ENCODE measurements at places on chromosomes 5 and 9. TPM values are rescaled to one million over a fixed set of nuclear protein-coding genes. Genes with fewer than 3 reads are reported as not detected.
A peak's percentile ranks its signal among the peaks of the same experiment; 100 is the strongest.

Gene TNFSF8
- total RNA-seq, result 0.09 TPM

Gene CMYA5
- 0.31 TPM for total RNA-seq

Gene IL4
- not detected for total RNA-seq

Gene DND1
- 0.81 TPM for total RNA-seq

DNA sequence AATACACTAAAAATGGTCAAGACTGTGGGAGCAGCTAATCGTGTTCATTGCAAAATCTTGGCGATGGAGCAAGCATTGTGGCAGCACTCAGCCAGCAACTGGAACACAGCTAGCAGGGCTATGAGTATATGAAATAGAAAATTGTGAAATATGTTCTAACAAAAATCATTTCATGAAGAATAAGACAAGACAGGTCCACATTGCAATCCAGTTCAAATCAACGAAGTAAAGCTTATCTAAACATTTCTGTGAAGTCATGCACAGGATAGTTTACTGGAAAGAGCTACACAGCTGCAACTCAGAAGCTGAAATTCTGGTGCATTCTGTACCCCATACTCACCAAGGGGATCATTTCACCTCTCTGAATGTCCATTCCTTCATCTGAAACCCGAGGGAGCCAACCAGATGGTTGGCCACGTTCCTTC is 5.3 kb upstream of the NFIL3 start:
- no peak for DNase-seq

GRCh38 chr5:151285683-151286082 is 17.9 kb downstream of the SLC36A3 start:
- no peak for DNase-seq

DNA sequence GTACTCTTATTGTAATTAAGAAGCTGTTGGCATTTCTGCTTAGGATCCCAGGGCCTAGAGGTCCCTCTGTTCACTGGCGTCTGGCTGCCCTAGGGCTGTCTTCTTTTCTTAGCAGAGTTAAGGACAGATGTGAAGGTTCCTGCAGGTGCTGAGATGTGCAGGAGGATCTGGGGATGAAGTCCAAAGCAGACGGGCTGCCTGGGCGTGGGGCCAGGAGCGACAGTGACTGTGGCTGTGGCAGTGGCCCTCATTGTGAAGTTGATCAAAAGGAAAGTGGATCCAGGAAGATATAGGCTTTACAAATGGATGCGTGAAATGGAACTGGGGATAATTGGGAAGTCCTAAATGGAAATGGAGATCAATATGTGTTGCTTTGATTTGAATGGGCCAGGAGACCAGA is 19.1 kb upstream of the SH3PXD2B start:
- DNase-seq, result no peak

DNA sequence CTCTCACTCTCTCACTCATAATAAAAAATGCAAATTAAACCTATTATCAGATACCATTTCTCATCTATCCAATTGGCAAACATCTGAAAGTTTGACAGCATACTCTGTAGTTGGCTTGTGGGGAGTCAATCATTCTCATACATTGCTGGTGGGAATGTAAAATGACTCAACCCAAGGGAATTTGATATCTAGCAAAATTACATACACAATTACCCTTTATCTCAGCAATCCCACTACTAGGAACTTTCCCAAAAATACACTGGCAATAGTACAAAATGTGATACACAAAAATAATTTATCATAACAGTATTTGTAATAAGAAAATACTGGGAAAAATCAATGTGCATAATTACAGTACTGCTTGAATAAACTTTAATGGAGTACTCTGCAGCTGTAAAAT is 731.3 kb downstream of the DTWD2 start:
- DNase-seq, result no peak

GRCh38 chr5:38719403-38719802 is 126.4 kb upstream of the OSMR start:
- DNase-seq, result no peak

DNA sequence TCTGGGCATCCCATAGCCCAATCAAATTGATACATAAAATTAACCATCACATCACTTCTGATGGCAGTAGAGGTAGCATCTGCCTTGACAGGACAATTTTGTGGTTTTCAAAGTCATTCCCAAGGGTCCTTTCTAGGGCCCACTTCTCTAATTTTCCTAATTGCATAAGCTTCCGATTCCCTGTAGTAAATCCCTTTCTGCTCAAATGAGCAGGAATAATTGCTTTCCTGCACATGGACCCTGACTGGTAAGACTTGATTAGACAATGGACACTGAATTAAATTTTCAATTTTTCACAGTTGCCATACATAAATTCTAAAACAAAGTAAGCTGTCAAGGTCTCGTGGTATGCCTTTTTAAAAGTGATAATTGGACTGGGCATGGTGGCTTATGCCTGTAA is 22.0 kb upstream of the IL17B start:
- no peak for DNase-seq

DNA sequence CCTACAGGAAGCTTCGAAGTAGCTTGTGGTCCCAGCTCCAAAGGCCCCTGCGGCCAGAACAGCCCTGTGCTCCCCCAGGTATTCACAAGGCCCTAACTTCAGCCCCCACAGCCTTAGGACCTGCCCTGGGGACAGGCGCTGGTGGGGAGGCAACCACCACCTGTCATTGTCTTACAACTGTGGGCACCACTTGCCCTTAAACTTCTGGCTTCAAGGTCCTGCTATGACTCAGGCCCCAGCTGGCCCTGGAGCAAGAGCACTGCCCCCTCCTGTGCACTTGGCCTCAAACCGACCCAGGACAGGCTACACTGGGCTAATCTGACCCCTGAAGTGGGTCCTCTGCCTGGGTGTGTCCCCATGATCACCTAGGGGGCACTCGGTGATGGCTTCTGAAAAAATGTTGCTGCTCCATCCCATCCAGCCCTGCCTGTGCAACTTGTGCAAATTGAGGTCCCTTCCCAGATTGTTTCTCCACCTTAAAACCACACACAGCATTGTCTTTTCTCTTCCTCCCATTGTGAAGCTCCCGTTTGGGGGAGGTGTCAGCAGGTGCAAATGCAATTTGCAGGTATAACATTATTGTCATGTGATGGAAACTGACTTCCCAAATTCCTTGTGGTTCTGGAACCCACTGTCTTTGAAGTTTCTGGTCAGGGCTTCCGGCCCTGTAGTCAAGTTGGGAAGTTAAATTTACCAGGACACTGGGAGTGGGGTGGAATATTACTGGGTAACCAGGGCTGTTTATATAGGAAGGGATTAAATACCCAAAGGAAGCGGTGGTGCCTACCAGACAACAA is 1.1 kb upstream of the PROB1 start:
- DNase-seq, result peak; percentile 33

DNA sequence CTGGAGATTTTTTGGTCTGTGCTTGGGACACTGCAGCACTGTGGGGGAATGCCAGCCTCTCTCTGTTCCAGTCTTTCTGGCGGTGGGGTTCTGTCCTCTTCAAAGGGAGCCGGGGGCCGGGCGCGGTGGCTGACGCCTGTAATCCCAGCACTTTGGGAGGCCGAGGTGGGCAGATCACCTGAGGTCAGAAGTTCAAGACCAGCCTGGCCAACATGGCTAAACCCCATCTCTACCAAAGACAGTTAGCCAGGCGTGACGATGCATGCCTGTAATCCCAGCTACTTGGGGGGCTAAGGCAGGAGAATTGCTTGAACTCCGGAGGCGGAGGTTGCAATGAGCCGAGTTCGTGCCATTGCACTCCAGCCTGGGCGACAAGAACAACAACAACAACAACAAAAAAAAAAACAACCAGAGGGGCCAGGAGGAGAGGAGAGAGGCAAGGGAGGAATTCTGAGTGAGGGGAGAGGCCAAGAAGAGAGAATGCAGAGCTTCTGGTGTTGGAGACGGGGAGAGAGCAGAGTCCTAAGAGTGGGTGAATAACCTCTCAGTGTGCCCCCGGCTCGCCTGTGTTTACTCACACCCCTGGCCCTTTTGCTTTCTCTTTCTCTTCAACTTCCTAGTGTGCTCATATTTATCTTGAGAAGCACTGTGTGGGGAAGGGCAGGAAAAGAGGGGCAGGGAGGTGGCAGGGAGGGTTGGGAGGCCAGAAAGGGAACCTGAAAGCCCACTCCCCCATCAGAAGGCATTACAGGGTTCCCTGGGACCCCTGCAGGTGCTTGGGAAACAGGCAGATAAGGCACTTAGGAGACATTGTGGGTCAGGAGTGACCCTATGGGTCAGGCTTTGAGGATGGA is 3.2 kb upstream of the SET start:
- no peak for DNase-seq

- DNase-seq, result no peak
Observed at GRCh38 chr9:133117271-133118178, 3.5 kb downstream of the RALGDS start.

DNA sequence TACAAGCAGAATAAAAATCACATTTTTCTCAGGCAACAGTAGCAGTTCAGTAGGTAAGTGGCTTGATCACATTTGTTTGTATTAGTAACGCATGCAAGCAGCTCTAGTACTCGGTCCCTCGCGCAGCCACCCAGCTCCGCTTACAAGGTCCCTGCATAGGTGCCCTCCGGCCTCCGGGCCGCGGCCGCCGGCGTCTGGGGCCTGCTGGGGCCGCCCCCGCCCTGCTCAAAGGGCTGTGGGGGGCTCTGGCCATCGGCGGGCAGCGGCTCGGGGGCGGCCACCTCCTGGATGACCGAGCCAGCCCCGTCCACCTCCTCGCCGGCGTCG is 50.2 kb upstream of the UBAC1 start:
- DNase-seq, result no peak

DNA sequence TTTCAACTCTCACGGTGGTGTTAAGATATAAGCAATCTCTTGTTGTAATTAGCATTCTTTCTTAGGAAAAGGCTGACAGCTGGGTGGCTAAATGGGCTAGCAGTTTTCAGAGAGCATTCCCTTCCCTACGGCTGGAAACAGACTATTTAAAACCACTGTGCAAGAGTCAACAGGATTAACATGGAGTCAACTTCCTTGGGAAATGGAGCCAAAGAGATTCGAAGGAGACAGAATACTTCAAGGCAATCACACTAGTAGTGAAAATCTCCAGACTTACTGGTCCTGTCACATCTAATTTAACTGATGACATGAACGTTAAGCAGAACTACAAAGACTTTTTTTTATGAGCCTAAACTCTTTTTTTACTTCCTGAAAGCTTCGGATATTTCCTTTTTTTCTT is 453.3 kb upstream of the ITGA1 start:
- DNase-seq, result no peak

DNA sequence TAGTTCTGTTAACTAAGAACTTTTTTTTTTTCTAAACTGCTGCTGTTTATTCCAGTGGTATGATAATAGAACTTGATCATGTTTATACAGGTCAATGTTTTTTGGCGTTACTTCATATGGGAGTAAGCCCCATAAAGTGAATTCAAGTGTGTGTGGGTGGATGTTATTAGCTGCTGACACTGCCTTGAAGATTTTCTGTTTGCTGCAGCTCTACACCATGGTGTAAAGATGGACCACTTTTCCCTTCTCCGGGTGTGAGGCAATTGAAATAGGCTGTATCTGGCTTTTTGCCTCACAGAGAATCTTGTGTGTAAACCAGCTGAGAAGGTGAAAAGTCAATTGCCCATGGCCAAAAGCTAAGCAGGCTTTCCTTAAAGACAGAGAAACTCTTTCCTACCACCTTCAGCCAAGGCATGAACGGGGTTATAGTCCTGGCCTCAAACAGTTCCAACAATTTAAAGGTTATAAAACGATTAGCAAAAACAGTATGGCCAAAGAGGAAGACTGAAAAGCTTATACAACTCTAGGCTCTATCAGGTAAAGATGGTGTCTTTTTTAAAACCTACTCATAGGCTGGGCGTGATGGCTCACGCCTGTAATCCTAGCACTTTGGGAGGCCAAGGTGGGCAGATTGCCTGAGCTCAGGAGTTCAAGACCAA is 33.9 kb upstream of the ABCA1 start:
- DNase-seq, result no peak

DNA sequence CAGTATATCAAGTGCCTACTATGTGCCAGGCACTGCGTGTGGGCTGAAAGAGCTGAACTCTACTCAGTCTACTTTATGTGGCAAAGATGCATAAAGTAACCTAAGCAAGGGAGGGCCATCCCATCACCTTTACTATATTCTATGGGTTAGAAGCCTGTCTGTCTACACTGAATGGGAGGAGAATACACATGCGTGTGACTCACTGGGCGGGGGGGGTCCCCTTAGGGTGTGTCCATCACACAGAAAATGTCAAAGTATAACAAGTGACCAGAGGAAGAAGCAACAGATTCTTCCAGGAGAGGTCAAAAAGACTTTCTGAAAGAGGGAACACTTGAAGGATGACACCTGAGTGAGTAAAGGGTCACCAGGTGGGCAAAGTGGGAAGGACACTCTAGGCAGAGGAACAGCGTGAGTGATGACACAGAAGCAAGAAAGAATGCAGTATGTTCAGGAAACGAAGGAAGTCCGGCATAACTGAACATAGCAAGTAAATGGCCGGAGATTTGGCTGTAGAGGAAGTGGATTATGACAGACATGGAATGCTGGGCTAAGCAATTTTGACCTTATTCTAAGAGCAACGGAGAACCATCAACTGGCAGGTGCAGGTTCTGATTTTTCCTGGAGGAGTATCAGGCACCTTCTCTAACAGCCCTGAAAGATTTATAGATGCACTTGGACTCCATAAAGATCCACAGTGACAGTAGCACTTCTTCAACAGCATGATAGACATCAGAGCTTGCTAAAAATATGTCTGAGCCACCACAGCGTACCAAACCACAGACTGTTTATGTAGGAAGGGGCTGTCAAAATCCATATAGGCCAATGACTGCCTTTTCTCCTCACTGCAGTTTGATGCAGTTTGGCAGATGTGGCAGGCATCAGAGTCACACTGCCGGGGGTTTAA is 8.0 kb upstream of the WHRN start:
- DNase-seq, result peak; percentile 9

DNA sequence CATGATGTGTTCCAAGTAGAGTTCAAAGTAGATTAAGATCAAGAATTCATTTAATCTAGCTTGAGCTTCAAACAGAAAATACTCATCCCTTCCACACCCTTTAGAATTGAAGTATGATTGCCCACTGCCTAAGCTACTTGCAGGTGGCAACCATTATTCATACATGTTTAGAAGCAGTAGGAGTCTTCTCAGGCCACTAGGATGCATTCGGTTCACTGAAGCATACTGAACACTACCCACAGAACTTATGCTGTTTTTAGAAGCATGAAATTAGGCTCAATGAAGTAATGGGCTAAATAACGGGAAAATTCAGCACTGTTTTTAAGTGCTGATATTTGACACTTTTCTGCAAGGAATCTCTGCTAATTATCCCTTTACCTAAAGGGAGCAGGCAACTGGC is 263.4 kb downstream of the DEPDC1B start:
- DNase-seq, result no peak

DNA sequence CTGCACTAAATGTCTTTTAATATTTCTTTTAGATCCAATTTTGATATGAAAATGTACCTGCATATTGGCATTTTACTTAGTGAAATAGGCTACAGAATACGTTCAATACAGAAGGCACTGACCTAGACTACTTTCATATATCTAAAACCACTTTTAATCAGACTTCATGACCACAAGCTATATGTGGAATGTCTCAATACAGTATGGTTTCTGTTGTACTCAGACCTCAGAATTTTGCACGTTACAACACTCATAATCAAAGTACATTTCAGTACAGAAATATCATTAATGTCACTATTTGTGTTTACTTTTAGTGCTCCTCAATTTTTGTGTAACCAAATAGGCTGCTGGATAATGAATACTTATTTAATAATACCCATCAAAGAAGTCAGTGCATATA is 74.8 kb downstream of the MEF2C start:
- no peak for DNase-seq
